ENCODE measurements at places on chromosomes 6 and 20. TPM values are rescaled to one million over a fixed set of nuclear protein-coding genes. Genes with fewer than 3 reads are reported as not detected.

Gene TMEM30A
- 28.2 TPM for total RNA-seq

Gene PSORS1C2
- total RNA-seq: not detected

Gene PSORS1C1
- 3.2 TPM for total RNA-seq

Gene RAB44
- 0.05 TPM for total RNA-seq

Gene NMBR
- total RNA-seq: not detected

Gene RNF182
- 3.1 TPM for total RNA-seq

Gene POFUT1
- 47.9 TPM for total RNA-seq

Gene SPEF1
- 1.3 TPM for total RNA-seq

Gene SYNDIG1
- total RNA-seq: 1.6 TPM

Gene RIN2
- total RNA-seq: 22.9 TPM

Gene LAMA5
- 400 TPM for total RNA-seq

Gene C6orf15
- 0.09 TPM for total RNA-seq

Gene LPA
- 0.09 TPM for total RNA-seq

Gene FOXF2
- total RNA-seq: 14.4 TPM

Gene PGC
- total RNA-seq: 0.08 TPM

Gene MCHR2
- not detected for total RNA-seq

Gene CLDN20
- not detected for total RNA-seq

Gene SOX18
- total RNA-seq: 2.7 TPM

Gene GPX6
- not detected for total RNA-seq

Gene ADGRG6
- 43.1 TPM for total RNA-seq

Gene MUCL3
- 0.14 TPM for total RNA-seq

Gene MKKS
- 18.9 TPM for total RNA-seq

Gene PLG
- not detected for total RNA-seq

Gene OXT
- not detected for total RNA-seq

Gene CCM2L
- 0.68 TPM for total RNA-seq

Gene KDM1B
- 9.2 TPM for total RNA-seq

Gene HLA-DPB1
- total RNA-seq: not detected
